Jurkat, Clone E6-1 (cell line): ENCODE measurements at places on chromosomes 13 and 19.
A peak's percentile ranks its signal among the peaks of the same experiment; 100 is the strongest.

- no peak for DNase-seq
These were observed 92.4 kb downstream of the DCT start for GRCh38 chr13:94387047-94387446.

DNA sequence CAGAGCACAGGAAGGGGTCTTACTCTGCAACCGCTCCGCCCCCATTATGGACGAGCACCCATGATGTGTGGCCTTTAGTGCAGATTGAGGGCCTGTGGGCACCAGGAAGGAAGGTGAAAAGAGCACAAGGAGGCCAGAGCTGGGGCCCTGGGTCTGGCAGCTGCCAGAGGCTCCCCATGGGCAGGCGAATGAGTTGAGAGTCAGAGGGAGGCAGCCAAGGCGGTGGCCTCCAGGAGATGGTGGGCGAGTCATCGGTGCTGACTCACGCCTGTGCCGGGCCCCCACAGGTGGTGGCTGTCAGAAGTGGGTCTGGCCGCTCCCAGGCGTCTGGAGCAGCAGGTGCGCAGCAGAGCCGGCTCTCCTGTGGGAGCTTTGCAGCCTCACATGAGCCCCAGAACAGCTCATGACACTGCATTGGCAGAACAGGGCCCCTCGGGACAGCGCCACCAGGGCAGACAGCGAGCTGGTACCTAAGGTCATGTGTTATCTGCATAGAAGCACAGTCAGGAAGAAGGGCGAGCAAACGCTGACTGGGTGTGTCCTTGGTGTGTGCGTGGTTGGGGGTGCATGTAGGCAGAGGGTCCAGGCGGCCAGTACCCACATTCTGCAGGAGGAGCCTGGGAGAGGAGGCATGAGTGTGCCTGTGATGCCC lies 68.8 kb downstream of the CHST8 start:
- no peak for DNase-seq

- no peak for DNase-seq
These were observed 14.3 kb upstream of the SHD start for GRCh38 chr19:4264812-4265211.

- peak; percentile 53 for DNase-seq
These were observed 5.0 kb downstream of the ZSCAN5A start for GRCh38 chr19:56309511-56310185.

DNA sequence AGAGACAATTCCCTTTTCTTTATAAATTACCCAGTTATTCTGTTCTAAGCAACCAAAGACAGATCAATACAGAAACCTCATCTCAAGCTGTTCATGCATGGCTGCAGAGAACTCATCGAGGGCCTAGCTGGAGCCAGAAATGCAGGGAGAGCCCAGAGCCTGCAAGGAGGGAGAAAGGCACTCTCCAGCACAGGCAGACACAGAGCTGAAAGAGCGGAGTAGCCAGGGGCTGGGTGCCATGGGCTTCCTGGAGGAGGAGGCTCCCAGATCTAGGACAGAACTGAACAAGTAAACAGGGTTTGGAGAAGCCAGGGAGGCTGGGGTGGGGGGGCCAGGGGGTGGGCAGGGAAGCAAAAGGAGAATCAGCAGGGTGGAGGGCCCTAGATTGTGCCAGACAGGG lies 144.2 kb upstream of the ZNF507 start:
- no peak for DNase-seq

- DNase-seq, result no peak
These were observed 50.9 kb downstream of the PCCA start for GRCh38 chr13:100139817-100140216.

- no peak for DNase-seq
These were observed 518.4 kb upstream of the SLITRK1 start for GRCh38 chr13:84400706-84401105.

DNA sequence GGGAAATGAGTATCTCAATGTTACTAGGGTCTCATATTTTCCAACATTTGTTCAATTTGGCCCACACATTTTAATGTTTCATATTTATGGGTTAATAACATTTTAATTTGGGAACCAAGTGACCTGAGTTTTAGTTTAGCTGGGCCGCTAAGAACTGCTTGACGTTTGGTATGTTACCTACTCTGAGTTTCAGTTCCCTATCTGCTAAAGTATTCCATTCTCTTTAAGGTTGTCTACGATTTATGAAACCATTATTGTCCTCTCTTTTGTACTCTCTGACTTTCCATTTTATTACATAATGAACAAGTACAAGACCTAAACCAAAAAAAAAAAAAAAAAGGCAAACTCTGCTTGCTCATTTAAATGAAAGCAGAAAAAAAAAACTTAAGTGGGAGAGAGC lies 89.9 kb downstream of the FGF14 start:
- DNase-seq, result no peak

GRCh38 chr19:2631213-2631821 lies 71.2 kb downstream of the GNG7 start:
- no peak for DNase-seq

DNA sequence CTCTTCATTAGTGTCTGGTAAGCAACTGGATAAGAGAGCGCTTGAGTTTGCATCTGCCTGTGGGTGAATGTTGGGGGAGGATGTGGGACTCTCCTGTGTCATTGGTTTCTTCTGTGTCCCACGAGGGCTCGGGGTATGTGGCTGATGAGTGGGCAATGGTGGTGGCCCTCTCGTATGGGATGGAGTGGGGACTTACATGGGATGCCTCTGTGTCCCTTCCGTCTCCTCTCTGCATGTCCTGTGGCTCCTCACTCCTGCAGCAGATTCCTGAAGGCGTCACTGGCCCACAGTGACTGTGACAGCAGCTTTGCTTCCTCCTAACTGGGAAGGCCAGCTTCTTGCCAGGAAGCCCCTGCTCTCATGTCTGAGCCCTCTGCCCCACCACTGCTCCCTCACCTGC lies 2.6 kb upstream of the LRP3 start:
- no peak for DNase-seq

- no peak for DNase-seq
These were observed 222.7 kb upstream of the SOX1 start for GRCh38 chr13:111844222-111844671.

DNA sequence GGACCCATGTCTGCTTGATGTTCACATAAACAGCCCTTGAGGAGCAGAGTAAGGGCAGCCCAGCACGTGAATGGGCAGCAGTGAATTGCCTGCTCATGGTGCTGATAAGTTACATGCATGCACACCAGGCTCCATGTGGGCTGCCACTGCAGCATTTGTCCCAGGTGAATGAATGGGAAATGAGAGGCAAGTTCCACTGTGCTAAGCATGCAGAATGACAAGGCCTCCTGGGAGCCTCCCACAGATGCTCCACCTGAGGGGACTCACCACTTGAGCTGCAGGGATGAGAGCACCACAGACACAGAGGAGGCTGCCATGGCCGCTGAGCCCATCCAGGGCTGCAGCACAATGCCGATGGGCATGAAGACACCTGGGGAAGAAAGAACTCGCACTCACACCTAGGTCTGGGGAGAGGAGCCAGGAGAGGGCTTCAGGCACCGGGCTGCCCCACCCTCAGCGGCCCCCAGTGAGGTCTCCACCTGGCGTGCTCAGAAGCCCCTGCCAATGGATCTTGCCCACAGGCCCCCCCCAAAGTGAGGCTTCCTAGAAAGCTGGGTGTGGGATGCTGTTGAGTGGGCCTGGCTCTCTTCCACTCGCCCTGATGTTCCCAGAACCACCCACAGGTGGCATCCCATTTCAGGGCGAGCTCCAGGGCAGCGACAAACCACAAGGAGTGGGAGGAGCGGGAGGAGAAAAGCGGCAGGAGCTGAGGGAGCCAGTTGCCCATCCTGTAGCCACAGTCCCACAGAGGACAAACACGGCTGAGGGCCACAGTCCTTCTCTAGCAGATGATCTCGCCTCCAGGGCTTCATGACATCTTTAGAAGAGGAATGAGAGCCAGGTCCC lies 73.8 kb downstream of the CCDC70 start:
- no peak for DNase-seq

GRCh38 chr19:42132851-42133528 lies 744 bp upstream of the POU2F2 start:
- DNase-seq, result peak; percentile 61

DNA sequence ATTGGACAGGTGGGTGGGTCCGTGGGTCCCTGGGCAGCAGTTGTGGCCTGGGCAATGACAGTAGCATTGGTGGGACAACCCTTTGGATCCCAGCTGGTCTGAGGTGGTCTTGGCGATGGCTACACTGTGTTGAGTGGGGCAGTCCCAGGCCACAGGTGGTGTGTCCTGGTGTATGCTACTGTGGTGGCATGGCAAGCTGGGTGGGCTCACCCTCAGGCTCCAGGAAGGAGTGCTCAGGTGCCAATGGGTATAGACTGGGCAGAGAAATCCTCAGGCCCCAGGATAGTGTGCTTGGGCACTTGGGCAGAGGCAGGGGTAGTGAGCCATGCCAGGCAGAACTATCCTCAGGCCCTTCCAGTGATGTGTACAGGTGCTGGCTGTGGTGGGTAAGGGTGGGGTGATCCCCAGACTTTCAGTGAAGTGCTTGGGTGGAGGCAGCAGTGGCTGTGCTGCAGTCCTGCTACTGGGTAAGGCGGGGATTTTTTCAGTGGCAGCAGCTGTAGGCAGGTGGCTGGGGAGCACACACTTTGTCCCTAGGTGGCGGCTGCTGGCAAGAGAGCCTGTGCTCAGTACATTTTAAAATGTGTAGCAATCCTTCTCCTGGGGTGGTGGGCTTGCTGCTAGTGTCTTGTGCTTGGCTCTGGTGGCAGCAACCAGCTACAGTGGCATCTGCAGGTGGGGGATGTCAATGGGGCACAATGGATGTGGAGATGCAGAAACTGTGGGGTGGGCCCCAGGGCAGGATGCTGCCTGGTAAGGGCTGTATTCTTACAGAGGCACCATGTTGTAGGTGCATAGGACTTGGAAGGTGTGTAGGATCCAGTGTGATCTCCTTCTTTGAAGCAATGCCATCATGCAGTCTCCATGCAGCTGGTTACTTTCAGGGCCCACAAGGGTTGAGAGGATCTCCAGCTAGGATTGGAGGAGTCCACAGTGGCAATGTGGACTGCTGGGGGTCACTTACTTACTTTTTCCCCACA lies 64.9 kb downstream of the DNAJC3 start:
- DNase-seq, result no peak
